GM12891 (cell line): ENCODE measurements at places on chromosomes 11 and 22.

DNA sequence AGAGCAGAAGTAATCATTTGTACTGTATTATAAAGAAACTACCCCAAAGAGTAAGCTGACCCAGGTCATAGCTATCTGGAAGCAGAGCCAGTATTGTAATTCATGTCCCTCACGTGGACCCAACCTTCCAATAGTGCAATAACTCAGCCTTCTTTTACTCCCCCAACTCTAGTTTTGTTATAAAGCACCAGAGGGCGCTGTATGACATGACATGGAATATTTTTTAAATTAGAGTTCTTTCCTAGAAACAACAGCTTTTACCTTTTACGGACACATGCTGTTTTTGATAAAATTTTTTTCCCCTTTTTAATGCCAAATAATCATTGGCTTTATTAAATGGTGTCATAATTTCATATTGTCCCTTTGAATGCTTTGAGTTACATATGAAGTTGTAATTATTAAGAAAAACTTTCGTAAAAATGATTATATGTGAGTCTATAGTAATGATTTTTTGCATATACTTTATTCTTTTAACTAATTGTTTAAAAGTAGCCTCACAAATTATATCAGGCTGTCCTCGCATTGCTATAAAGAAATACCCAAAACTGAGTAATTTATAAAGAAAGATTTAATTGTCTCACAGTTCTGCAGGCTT lies 76.9 kb downstream of the DKK3 start:
- DNase-seq, result no peak

- DNase-seq, result no peak
Observed at GRCh38 chr22:23166841-23167616, 13.3 kb upstream of the BCR start.

DNA sequence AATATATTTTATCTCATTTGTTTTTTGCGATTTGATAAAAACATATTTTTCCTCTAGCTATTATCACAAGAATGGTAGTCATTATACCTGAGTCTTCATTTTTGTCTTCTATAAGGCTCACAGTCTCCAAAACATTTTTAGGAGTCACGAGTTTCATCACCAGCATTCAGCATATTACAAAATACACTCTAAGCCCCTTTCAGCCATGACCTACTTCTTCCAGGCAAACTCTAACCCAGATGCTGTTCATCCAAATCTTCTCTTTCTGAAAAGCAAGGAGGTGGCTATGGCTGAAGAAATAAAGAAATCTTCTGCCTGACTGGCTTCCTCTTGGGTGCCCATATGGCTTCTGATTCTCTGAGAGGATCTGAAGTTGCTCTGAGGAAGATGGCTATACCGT lies 35.7 kb upstream of the USP47 start:
- no peak for DNase-seq

DNA sequence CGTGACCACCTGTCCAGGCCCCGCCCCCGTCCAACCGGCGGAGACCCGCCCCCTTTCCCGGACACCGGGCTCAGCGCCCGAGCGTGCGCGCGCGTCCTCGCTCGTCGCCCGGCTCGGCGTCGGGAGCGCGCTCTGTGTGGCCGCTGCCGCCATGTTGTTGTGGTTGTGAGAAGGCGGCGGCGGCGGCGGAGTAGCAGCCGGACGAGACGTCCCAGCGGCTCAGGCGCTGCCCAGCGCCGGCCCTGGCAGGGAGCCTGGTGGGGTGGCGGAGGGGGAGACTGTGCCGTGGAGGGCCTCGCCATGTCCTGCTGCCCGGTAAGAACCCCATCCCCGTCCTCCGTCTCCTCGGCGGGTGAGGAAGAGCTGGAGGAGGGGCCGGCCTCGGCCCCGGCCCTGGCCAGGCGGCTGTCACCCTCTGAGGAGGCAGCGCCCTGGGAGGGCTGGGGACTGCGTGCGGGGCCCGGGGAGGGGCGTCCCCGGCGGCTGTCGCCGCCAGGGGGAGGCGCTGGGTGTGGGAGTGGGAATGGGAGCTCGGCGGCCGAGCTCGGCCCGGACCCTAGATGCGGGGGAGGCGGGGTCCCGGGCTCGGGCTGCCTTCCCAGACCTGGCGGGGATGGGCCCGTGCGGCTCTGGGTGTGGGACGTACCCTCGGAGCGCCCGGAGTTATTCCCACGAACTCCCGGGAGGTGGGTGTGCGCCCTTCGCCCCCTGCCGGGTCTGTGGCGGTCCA lies at the start of gene MTMR3:
Gene MTMR3, plus strand, starts transcription at position 130 of the 730 bp plus-strand sequence. CDS start 87,886 bp downstream, outside the sequence.
- DNase-seq, result peak; percentile 74

- no peak for DNase-seq
Observed at GRCh38 chr11:75345455-75346160, 5.9 kb downstream of the ARRB1 start.

GRCh38 chr22:36185828-36186624 lies 15.6 kb downstream of the APOL4 start:
- no peak for DNase-seq

- DNase-seq, result no peak
Observed at GRCh38 chr22:25758316-25758715, 16.3 kb downstream of the MYO18B start.
